Stimulated activated naive CD8-positive, alpha-beta T cell treated with anti-CD3 and anti-CD28 coated beads, Interleukin-15, amount 100 ng/mL, for 72 hours (primary cell): ENCODE measurements at places on chromosomes 6 and 20.

- DNase-seq = peak; percentile 78
Observed at GRCh38 chr20:44070139-44070900, 116.7 kb downstream of the JPH2 start.

GRCh38 chr20:21238818-21239536 is 64.2 kb upstream of the XRN2 start:
- no peak for DNase-seq

DNA sequence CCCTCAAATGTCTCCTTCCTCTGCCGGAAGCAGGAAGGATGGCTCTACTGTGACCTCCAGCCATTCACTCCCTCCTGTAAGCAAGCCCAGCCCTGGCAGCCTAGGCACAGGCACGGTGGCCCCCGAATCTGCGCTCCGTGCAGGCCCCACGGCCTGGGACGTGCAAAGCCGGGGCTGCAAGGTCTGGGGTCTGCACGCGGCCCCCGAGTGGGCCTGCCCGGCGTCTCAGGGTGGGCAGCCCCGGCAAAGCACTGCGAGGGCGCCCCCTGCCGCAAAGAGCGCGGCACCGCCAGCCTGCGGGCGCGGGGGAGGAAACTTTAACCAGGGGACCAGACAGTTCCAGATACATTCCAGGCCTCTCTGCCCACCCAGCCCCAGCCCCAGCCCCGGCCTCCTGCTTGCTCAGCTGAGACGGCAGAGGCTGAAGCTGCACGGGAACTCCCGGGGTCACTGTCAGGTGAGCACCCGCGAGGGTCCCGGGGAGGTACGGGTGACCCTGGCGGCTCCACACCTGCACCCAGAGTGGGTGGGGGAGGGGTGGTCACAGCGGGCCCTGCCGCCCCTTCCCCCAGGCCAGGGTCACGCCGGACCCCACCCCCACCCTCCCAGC is 98.8 kb downstream of the ASXL1 start:
- DNase-seq = no peak

GRCh38 chr6:2531426-2532215 is 219.1 kb downstream of the MYLK4 start:
- no peak for DNase-seq

DNA sequence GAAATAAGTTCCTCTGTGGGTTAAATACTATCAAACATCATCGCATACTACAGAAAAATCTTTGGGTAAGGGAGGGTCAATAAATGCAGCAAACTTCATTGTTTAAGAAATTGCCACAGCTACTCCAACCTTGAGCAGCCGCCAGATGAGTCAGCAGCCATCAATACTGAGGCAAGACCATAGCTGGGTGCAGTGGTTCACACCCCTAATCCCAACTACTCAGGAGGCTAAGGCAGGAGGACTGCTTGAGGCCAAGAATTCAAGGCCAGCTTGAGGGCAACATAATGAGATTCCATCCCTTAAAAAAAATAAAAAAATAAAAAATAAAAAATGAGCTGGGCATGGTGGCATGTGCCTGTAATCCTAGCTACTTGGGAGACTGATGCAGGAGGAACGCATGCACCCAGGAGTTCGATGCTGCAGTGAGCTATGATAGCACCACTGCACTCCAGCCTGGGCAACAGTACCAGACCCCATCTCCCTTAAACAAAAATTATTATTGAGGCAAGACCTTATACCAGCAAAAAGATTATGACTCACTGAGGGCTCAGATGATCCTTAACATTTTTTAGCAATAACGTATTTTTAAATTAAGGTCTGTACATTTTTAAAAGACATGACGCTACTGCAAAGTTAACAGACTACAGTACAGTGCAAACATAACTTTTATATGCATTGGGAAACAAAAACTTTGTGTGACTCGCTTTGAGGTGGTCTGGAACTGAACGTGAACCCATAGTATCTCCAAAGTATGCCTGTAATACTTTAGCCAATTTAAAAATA is 8.8 kb downstream of the SRPK1 start:
- no peak for DNase-seq

DNA sequence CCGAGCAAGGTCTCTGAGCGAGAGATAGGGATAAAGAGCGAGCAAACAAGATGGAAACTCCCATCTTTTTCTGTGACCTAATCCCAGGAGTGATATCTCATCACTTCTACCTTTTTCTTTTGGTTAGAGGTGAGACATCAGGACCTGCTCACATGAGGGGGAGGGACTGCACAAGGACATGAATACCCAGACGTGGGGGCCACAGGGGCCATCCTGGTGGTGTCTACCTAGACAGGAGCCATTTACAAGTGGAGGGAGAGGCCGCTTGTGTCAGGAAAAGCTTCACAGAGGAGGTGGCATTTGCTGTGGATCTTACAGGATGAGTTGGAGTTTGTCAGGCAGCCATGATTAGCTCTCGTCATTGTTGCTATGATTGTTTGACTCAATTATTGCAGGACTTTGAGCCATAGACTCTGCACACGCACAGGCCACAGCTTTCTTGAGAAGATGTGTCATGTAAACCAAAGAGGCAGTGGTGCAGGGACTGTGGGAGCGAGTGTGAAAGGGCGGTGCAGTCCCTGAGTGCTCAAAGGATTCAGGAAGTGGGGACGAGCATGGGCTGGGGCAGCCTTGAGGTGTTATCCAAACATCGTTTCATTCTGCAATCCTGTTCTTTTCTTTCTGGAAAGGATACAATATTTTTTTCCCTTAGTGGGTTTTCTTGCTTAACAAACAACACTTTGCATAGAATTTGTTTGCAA is 7.7 kb downstream of the NPEPL1 start:
- no peak for DNase-seq

GRCh38 chr6:131331873-131332781 is 196.9 kb downstream of the AKAP7 start:
- no peak for DNase-seq

DNA sequence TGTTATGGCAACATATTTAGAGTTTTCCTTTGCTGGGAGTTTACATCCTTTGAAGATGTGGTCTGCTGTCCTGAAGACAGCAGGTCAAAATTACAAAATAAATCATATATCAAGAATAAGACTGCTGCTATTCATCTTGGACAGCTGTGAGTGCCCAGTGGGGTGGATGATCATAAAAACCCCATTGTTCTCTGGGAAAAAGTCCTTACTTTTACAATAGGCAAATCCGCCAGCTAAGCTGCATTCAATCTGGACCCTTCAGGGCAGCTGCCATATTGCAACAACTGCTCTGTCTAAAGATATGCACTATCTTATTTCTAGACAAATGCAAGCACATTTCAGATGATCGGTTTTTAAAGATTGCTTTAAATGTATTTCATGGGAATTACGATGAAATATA is 19.4 kb downstream of the CASS4 start:
- DNase-seq = no peak

GRCh38 chr20:8020314-8021079 is 936 bp upstream of the TMX4 start:
- peak; percentile 8 for DNase-seq

DNA sequence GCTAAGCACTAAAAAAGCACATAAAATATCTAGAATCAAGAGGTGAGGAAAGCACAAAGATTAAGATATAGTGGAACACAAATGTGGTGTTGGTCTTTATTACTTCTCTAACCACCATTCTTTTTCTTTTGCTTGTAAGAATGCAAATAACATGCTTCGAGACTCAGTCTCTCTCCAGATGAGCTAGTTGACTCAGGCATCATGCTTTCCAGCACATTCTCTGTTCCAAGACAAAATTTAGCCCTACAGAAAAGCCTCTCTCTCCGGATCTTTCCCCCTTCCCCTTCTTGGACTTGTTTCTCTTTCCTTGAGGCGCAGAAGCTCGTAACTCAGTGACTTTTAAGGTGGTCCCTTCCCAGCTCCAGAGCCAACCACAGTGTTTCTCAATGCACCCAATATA is 91.0 kb downstream of the FNDC1 start:
- no peak for DNase-seq

GRCh38 chr6:74964871-74965441 is 240.9 kb downstream of the COL12A1 start:
- DNase-seq = no peak

DNA sequence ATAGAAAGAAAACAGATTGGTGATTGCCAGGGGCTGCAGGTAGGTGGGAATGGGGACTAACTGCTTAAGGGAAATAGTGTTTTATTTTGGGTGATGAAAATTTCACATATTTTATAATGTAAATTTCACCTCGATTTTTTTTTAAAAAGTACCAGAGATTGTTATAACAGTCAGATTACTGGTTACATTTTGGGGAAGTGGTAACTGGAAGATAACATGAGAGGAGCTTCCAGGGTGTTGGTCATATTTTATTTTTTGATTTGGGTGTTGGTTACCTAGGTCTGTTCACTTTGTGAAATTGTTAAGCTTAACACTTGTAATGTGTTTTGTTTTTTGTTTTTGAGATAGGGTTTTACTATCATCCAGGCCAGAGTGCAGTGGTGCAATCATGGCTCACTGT is 17.2 kb upstream of the CRIP3 start:
- no peak for DNase-seq

- peak; percentile 59 for DNase-seq
Observed at GRCh38 chr6:28943557-28944411, 20.0 kb upstream of the TRIM27 start.

- no peak for DNase-seq
Observed at GRCh38 chr6:169935861-169936260, 184.4 kb downstream of the ERMARD start.

- DNase-seq = no peak
Observed at GRCh38 chr6:111658462-111659154, 52.9 kb upstream of the TRAF3IP2 start.

DNA sequence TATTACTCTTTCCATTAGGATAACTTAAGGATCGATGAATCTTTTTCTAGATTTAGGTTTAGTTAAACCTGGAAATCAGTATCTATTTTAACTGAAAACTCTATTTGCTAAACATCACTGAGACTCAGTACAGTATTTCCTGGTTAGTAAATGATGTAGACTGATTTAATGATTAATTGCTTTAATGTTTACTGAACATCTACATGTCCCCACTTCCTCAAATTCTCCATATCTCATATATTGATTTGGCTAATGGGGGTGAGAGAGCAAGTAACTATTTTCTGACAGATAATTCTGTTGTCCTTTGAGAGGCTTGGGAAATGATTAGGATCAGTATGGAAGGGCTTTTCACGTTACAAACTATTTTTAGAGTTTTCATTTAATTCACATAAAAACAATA is 10.3 kb downstream of the MKKS start:
- no peak for DNase-seq

GRCh38 chr20:46349035-46349741 is 40.9 kb upstream of the CDH22 start:
- peak; percentile 45 for DNase-seq
